ENCODE measurements at places on chromosomes 5 and 9. TPM values are rescaled to one million over a fixed set of nuclear protein-coding genes. Genes with fewer than 3 reads are reported as not detected.

DNA sequence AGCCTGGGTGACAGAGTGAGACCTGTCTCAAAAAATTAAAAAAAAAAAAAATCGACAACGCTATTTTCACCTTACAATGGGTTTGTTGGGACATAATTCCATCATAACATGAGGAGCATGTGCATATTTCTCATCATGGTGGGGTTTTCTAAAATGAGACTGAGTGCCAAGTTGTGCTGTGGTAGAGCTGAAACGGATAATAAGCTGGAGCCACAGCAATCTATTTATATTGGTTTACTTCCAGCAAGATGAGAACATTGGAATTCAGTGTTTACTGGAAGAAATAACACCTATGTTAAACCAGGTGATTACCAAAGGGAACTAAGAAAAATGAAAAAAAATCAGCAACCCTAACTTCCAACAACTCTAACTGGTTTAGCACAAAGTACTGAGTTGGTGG lies 102.3 kb upstream of the IL6ST start:
- no peak for DNase-seq

- DNase-seq = peak; percentile 53
Observed at GRCh38 chr5:68962757-68963484, 130.9 kb upstream of the SLC30A5 start.

- no peak for DNase-seq
Observed at GRCh38 chr9:117542021-117542420, 127.2 kb upstream of the ASTN2 start.

GRCh38 chr9:134136118-134136995 lies 475 bp downstream of the WDR5 start:
- DNase-seq = no peak

GRCh38 chr9:109926421-109926869 lies 146.4 kb downstream of the PALM2AKAP2 start:
- no peak for DNase-seq

GRCh38 chr9:127652733-127653132 lies 40.7 kb downstream of the STXBP1 start:
- DNase-seq = no peak

DNA sequence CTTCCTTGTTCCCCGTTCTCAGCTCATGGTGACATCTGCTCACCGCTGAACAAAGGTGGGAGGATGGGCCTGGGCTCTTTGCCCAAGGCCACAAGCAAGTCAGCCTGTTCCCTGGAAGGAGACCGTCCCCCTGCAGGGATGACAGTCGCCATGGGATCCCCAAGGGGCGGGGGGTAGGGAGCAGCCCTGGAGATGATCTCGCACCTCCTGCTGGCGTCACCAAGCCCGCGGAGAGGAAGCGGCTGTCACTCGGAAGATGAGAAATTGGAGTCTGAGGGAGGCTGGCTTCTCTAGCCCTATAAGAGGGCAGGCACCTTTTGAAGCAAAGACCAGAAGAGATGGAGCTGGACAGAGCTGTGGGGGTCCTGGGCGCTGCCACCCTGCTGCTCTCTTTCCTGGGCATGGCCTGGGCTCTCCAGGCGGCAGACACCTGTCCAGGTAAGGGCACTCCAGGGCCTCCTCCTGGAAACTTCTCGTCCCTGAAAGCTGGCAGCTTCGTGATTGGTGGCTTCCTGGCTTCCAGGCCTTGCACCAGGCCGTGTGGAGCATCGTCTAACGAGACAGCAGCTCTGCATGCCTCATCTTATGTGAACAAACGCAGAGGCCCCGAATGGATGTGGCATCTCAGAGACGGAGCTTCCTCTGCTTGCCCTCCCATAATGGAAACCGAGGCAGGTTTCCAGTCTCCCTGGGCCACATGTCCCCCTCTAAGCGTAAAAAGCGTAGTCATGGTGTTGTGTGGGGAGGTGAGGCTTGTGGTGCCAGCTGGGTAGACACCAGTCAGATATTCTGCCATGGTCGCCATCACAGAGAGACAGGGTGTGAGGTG lies at the start of gene FCN2:
Gene FCN2, plus strand, starts transcription at position 327 of the 829 bp plus-strand sequence. Its CDS starts 12 bp downstream, at position 339.
- DNase-seq = no peak

- DNase-seq = no peak
Observed at GRCh38 chr5:62082370-62082801, 223.6 kb upstream of the KIF2A start.

DNA sequence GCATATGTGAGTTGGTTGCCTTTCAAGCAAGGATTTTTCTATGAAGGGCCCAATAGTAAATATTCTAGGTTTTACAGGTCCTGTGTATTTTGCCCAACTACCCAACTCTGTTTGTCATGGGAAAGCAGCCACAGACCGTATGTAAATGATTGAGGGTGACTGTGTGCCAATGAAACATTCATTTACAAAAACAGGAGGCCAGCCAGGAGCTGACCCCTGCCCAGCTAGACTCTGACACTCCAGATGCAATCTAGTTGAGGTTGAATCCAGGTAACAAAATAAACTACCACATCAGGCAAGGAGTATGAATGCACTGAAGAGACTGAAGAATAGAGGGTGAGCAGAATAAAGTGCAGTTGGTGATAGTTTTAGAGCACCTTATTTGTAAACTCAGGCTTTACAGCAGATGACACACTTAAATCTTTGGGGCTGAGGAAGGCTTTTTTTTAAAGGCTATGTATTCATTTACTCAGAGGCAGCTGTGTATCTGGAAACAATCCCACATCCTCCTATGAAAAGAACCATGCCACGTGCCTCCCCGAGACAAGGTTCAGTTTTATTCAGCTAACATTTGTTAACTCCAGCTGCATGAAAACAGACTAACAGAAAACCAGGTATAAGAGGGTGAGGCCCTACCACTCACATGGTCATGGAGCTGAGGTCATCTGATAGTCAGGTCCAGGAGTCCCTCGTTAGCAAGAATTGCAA lies 60.7 kb downstream of the SLC1A1 start:
- no peak for DNase-seq

GRCh38 chr5:57494104-57495098 lies 11.8 kb upstream of the ACTBL2 start:
- no peak for DNase-seq

- no peak for DNase-seq
Observed at GRCh38 chr9:106753155-106753671, 109.8 kb upstream of the ZNF462 start.

DNA sequence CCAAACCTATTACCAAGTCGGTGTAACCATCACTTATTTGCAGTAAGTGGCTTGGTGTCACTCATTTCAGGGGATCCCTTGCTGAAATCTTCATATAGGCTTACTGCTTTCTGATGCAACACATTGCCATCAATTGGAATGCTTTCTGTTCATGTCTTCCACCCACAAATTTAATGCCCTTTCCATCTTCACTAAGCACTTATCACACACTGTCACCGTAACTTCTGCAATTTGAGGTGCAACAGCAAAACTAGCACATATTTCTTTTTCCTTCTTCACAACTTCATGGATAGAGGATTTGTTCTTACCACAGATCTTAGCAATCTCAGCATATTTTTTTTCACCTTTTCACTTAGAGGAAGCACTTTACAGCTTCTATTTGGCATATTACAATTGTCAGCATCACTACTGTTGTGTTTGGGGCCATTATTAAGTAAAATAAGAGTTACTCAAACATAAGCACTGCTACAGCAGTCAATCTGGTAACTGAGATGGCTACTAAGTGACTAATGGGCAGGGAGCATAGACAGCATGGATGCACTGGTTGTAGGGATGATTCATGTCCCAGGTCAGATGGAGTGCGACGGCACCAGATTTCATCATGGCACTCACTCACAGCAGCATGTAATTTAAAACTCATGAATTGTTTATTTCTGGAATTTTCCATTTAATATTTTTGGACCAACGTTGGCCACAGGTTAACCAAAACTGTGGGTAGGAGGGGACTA lies 70.1 kb downstream of the PIP5K1B start:
- no peak for DNase-seq

DNA sequence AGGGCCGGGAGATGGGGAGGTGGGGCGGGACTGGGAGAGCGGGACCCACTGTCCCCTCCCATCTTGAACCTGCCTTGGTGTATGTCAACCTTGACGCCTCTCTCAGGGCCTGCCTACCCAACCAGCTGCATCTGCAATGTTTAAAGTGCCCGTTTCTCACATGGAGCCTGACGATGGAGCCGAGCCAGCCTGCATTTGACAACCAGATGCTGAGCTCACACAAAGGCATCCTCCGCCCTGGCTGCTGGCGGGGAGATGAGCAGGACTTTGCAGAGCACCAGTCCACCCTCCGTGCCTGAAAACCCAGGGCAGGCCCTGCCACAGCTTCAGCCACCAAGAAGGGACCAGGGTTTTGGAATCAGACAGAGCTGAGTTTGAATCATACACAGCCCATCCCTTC lies 141.1 kb upstream of the SMIM23 start:
- DNase-seq = peak; percentile 89

DNA sequence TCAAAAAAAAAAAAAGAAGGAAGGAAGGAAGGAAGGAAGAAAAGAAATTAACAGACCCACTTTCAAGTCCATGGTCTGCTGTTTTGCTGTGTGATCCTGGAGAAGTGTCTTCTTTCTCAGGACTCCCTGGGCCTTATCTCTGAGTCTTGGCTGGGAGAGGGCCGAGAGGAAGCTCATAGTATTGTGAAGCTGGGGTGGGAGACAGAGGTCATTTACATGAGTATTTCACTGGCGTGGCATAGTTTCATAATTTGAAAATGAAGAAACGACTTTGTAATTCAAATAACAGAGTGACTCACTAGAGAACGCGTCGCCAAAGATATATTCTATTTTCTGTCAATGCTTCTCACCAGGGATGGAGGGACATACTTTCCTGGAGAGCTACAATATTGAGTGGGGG lies 2.4 kb upstream of the C9orf50 start:
- no peak for DNase-seq

Gene PIP5K1B
- 15.9 TPM for total RNA-seq

Gene ADAMTS2
- 14.7 TPM for total RNA-seq

Gene FBN2
- total RNA-seq = 0.33 TPM

Gene RNF183
- not detected for total RNA-seq
